Adipose tissue (tissue), 3 donors: ENCODE measurements at places on chromosomes 5 and 9. TPM values are rescaled to one million over a fixed set of nuclear protein-coding genes. Genes with fewer than 3 reads are reported as not detected.

Gene ADRA1B
- polyA plus RNA-seq: 2.7 TPM

Gene DAPK1
- polyA plus RNA-seq: 39.8 TPM

Gene ELOVL7
- polyA plus RNA-seq: 4.6 TPM

Gene CDKN2B-AS1
- polyA plus RNA-seq: 0.16 TPM

Gene PCDHB10
- 1.1 TPM for polyA plus RNA-seq

Gene ACTL7A
- not detected for polyA plus RNA-seq

Gene NCBP1
- polyA plus RNA-seq: 7.9 TPM

Gene FGF10
- polyA plus RNA-seq: 24.6 TPM
